Activated CD8-positive, alpha-beta T cell treated with anti-CD3 and anti-CD28 coated beads for 36 hours (primary cell): ENCODE measurements at places on chromosomes 13 and 19. TPM values are rescaled to one million over a fixed set of nuclear protein-coding genes. Genes with fewer than 3 reads are reported as not detected.

DNA sequence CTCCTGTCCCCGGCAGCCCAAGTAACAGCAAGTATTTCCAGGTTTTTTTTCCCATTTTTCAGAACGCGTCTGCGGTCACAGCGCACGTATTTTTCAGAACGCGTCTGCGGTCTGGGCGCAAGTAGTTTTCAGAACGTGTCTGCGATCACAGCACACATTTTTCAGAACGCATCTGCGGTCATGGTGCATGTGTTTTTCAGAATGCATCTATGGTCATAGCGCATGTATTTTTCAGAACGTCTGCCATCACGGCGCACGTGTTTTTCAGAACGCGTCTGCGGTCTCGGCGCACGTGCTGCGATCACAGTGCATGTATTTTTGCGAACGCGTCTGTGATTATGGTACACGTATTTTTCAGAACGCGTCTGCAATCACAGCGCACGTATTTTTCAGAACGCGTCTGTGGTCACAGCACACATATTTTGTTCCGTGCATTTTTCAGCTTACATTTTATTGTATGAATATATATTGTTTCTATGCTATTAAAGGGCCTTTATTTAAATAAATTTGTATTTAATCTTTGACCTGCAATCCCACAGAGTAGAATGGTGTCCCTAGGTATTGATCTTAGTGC lies 19.7 kb downstream of the ATP4B start:
- H3K4me1 ChIP-seq: peaks cover 18% of the 10 kb centered on the region
- H3K27me3 ChIP-seq: no peaks in the 10 kb centered on the region
- H3K4me3 ChIP-seq: no peak overlapping the region
- H3K36me3 ChIP-seq: peaks cover 81% of the 10 kb centered on the region

- peaks cover 76% of the 10 kb centered on the region for H3K4me1 ChIP-seq
- peak overlapping the region; percentile 59 for H3K27ac ChIP-seq
- no peak for DNase-seq
- no peaks in the 10 kb centered on the region for H3K27me3 ChIP-seq
- H3K36me3 ChIP-seq: peaks cover 34% of the 10 kb centered on the region
- peak overlapping the region; percentile 10 for H3K4me3 ChIP-seq
These were observed 12.7 kb downstream of the LSM14A start for GRCh38 chr19:34184880-34185491.

DNA sequence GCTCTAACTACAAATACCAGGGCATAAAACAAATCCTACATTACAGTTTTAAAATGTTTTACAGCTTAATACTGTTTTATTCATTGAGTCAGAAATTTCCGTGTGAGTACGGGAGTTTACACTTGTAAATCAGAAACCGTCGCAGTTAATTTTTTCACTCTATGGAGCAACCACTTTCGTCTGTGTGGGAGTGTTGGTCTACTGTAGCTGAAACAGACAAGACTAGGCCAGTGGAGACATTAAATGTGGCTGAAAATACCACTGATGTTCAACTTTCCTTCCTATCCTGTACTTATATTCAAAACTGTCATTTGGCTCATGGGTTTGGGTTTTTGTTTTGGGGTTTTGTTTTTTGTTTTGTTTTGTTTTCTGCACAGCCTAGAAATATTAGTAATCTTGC lies 268.7 kb downstream of the DCT start:
- H3K4me1 ChIP-seq: peaks cover 4% of the 10 kb centered on the region
- DNase-seq: peak; percentile 18
- H3K4me3 ChIP-seq: no peak overlapping the region
- H3K27ac ChIP-seq: no peak overlapping the region
- no peaks in the 10 kb centered on the region for H3K36me3 ChIP-seq

Gene ZNF112
- total RNA-seq: not detected

- DNase-seq: no peak
- H3K36me3 ChIP-seq: no peaks in the 10 kb centered on the region
- peaks cover 2% of the 10 kb centered on the region for H3K27me3 ChIP-seq
- H3K4me1 ChIP-seq: no peaks in the 10 kb centered on the region
These were observed 665.2 kb downstream of the TBC1D4 start for GRCh38 chr13:74816737-74817136.

DNA sequence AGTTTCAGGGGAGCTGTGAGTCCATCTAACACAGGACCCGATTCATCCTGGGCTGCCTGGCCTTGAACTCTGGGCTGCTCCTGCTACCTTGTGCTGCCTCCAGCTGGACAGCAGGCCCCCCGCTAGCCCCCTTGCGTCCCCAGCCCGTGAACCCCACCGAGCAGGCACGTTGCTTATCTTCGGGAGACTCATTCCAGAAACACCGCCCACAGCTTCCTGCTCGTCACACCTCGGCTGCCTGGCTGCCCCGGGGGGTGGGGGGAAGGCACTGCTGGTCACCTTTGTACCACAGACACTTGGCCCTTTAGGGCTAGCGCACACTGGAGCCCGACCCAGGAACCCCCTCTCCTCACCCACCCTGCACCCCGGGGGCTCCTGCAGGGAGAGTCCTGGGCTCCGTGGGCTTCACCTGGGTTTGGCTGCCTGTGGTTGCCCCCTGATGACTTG lies 48.1 kb downstream of the CRTC1 start:
- no peak overlapping the region for H3K4me3 ChIP-seq
- no peak for DNase-seq
- H3K27me3 ChIP-seq: no peaks in the 10 kb centered on the region

- no peak overlapping the region for H3K27ac ChIP-seq
- H3K36me3 ChIP-seq: peaks cover 35% of the 10 kb centered on the region
- DNase-seq: no peak
- H3K27me3 ChIP-seq: no peaks in the 10 kb centered on the region
- no peak overlapping the region for H3K4me3 ChIP-seq
These were observed 6.2 kb downstream of the ZNF555 start for GRCh38 chr19:2847507-2847906.

Gene GIPR
- 5.9 TPM for total RNA-seq
